ENCODE measurements at places on chromosomes 16 and 17.

- DNase-seq: no peak
Measured at GRCh38 chr17:30547778-30548573, 70.8 kb downstream of the GOSR1 start.

DNA sequence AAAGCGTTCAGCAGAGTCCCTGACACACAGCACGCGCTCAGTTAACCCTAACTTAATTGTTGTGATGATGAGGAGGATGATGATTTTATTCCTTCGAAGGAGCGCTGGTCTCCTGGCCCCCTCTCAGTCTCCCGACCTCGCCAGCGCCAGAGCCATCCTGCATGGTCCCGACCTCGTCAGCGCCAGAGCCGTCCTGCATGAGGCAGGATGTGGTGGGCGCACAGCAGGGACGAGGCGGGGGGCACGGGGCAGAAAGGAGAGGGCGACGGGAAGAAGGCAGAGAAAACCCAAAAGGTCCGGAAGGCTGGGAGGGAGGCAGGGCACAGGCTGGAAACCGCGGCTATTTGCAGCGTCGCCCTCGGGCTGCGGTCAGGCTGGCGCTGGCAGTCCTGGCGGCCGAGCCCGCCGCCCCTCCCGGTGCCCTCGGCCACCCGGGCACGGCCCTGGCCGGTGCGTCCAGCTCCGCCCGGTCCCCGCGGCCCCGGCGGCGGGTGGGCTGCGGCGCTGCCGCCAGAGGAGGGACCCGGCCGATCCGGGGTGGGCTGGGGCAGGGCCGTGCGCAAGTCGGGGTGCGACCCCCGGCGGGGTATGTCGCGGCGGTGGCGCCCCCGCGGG lies 3.0 kb upstream of the TAC4 start:
- no peak for DNase-seq

GRCh38 chr16:84462296-84463210 lies 41.9 kb downstream of the MEAK7 start:
- no peak for DNase-seq

GRCh38 chr17:46072998-46073397 lies 73.9 kb downstream of the STH start:
- DNase-seq: no peak

- no peak for DNase-seq
Measured at GRCh38 chr16:8714174-8714573, 39.8 kb downstream of the ABAT start.

DNA sequence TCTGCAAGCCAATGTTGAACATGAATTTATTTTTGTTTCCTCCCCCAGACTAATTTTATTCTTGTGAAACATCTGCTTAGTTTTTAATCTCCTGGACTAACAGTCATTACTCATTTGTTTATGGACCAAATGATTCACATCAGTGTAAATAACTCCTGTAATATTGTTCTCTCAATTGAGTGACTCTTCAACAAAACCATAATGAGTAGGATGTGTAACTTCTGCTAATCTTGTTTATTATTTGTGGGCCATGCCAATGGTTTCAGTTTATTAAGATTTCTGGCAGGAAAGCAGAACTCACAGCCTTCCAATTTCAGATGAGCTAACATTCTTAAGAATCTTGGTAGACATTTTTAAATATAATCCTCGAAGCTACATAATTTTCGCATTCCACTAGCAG lies 1216.3 kb upstream of the GOT2 start:
- DNase-seq: no peak

DNA sequence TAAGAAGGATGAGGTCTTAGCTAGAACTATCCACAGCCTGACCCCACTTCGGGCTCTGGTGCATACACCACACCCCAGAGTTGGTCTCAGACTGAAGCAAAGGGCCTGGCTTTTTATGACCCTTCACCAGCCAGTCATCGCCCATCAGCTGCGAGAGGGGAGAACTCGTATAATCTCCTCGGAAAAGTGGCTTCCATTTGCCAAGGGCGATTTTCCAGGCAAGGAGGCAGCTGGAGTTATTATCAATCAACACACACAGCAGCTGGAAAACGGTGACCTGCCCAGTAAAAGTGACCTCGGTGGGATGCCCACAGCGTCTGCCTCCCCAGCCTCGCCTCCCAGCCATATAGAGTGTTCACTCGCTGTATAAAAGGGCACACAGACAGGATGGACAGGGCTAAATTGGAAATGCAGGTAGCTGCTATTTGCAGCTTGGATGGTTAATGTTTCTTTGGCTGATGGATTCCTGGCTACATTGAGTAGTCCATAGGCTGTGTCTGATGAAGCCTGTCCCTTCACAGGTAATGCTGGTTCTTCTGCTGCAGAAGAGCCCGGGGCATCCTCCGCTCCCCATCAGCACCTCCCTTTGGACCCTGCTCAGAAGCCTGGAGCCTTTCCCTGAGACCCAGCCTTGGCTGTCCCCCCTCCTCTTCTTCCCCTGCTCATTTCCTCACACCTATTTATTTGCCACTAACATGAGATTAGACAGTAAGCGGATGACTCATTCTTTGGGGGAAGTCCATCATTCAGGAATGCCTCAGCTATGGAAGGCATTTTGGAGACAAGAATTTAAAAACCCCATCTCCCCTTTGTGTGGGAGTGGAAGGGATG lies 45.7 kb downstream of the TMEM186 start:
- no peak for DNase-seq

GRCh38 chr16:3242709-3243108 lies 7.8 kb upstream of the ZNF200 start:
- no peak for DNase-seq

DNA sequence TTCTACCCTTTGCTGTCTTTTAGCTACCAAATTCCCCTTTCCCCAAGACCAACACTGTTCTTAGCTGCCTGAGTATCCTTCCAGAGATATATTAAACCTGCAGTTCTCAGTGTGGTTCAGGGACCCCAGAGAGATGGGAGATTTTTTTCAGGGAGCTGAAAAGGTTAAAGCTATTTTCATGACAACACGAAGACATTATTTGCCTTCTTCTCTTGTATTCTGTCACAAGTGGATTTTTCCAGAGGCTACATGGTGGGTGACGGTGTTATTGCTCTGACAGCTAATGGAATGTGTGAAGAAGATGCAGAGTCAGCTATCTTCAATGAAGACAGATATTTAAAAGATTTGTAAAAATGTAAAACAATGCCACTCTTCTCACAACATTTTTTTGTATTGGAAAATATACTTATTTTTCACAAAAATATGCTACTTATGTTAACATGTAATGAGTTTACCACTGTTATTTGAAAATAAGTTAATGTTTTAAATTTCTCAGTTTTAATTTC lies 69.0 kb downstream of the CFDP1 start:
- DNase-seq: no peak

DNA sequence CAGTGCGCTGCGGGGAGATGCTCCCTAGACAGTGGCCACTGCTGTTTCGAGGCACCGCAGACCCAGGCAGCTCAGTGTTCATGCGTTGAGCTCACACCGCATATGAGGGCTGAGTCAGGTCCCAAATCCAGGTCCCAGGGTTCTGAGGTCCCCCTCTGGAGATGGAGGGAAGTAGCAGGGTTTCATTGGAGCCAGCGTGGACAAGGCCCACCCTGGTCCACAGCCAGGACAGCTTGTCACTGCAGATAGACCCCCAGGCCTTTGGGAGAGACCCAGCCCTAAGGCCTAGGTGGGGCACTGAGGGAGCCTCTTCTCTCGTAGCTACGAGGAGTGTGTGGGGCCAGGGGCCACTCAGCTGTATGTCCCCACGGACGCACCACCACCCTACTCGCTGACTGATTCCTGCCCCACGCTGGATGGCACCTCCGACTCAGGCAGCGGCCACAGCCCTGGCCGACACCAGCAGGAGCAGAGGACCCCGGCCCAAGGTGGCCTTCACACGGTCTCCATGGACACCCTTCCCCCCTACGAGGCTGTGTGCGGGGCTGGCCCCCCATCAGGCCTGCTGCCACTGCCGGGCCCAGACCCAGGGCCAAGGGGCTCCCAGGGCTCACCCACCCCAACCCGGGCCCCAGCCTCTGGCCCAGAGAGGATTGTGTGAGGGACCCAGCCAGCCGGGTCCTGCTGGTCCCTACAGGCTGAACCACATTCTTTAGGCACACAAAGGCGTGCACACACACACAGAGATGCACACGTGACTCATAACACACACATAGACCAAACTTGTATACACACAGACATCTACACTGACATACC lies 53.4 kb downstream of the BEAN1 start:
- DNase-seq: no peak

GRCh38 chr17:8080799-8081219 lies 6.7 kb downstream of the ALOX12B start:
- DNase-seq: no peak

DNA sequence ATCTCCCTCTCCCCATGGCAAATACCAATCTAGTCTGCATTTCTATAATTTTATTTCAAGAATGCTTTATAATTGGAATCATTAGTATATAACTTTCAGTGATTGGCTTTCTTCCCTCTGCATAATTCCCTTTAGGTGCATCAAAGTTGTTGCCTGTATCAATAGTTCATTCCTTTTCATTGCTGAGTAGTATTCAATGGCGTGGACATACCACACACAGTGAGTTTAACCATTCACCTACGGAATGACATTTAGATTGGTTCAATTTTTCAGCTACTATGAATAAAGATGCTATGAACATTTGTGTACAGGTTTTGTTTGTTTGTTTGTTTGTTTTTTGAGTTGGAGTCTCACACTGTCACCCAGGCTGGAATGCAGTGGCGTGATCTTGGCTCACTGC lies 9.7 kb downstream of the OTOA start:
- DNase-seq: no peak

DNA sequence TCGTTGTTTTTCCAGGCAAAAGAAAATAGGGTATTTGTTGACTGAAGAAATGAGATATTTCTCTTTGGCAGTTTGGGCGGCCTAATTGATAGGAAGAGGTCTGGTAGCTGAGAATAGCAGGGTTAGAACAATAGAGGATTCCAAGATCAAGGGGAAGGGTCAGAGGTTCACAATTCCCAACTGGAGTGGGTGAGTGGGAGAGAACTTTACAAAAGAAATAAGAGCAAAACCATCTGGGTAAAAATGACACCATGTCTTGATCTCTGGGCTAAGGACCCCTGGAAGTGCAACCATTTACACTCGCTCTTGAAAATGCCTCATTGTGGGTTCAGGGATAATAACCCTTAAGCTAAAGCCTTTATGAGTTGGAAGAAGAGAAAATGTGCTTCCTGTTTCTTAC lies 180.5 kb downstream of the CDH13 start:
- DNase-seq: no peak

- no peak for DNase-seq
Measured at GRCh38 chr17:70446446-70446845, 277.1 kb downstream of the KCNJ2 start.

- DNase-seq: no peak
Measured at GRCh38 chr17:32349503-32349853, 479 bp upstream of the ZNF207 start.

GRCh38 chr16:47144559-47144877 lies 773 bp upstream of the NETO2 start:
- no peak for DNase-seq

DNA sequence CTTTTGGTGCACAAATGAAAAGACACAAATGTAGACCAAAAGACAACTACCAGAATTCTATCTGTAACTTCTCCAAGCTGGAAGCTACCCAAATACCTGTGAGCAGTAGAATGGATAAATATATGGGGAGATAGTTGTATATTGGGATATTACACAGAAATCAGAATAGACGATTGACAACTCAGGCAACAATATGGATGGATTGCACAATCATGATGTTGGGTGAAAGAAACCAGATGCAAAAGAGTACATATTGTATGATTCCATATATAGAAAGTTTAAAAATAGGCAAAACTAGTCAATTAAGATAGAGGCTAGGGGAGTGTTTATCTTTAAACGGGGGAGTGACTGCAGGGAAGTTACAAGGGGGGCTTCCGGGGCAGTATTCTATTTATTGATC lies 77.5 kb upstream of the NKD1 start:
- DNase-seq: no peak

Measured in CD4-positive, alpha-beta T cell treated with Interleukin-4 for 4 hours (primary cell).